ENCODE measurements at places on chromosomes 16 and 17. TPM values are rescaled to one million over a fixed set of nuclear protein-coding genes. Genes with fewer than 3 reads are reported as not detected.

The ARHGDIG gene
- not detected for total RNA-seq

The RABEP2 gene
- total RNA-seq, result 80.7 TPM

The VASN gene
- total RNA-seq, result 35.6 TPM

The TNFSF12 gene
- total RNA-seq, result 9.9 TPM

The GALR2 gene
- total RNA-seq, result not detected

The C17orf113 gene
- 1.7 TPM for total RNA-seq

The CACNG3 gene
- not detected for total RNA-seq

The ADAT1 gene
- total RNA-seq, result 46.1 TPM

The CACNG1 gene
- total RNA-seq, result not detected

- no peak for DNase-seq
These were observed 63.4 kb downstream of the KLHDC4 start for GRCh38 chr16:87702325-87702811.

GRCh38 chr16:69922200-69922599, 28.9 kb upstream of the CLEC18A start:
- no peak for DNase-seq

GRCh38 chr16:21101631-21102420, 48.8 kb downstream of the DNAH3 start:
- peak; percentile 63 for DNase-seq

DNA sequence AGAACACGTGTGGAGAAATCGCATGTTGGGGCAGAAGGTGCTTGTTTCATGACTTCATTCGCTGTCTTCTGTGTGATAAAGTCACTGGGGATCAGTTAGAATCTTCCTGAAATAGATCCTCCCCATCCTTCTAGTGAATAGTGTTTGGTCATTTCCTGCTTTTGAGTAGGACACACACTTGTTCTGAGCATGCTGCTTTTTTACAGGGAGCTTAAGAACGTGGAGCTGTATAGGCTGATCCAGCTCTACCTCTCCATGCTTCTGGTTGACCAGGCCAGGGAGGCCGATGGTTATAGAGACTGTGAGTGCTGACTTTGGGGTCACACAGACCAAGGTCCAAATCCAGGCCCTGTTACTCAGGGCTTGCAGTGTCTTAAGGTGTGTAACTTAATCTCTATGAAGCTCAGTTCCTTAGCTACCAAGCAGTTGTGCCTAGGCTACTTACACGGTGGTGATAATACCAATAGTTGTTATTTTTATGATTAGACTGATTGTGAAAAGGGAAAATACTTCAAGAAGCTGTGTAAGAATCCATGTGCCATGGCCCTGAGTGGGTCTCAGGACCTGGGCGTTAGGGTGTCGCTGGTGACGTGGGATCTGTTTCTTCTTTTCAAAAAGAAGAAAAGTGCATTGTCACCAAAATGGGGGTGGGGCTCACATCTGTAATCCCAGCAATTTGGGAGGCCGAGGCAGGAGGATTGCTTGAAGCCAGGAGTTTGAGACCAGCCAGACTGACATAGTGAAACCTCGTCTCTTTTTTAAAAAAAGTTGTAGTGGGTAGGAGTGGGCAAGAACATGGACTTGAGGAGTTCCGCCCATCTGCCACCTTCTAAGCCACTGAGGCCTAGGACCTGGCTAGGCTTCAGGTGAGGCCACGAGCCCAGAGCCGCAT, 64.1 kb upstream of the LGALS9 start:
- no peak for DNase-seq

GRCh38 chr16:72021043-72021442, 12.5 kb downstream of the DHODH start:
- DNase-seq, result no peak

GRCh38 chr16:78494674-78495073, 395.2 kb downstream of the WWOX start:
- no peak for DNase-seq

DNA sequence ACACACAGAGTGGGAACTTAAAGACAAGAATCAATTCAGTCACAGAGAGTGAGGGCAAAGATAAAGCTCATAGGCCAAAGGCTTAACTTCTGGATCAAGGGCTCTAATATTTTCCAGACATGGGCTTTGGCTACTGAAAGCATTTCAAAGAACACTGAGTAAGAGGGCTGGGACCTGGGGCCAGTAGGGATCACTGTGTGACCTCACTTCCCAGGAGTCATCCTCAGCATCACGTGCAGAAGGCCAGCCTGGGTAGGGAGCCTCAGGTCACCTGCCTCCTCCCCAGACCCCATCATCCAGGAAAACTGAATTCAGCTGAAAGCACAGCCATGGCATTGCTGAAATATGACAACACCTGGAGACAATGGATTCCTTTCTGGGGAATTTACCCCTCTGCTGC, 163.5 kb downstream of the RAB11FIP4 start:
- no peak for DNase-seq

GRCh38 chr17:72797142-72797541, 295.3 kb downstream of the SLC39A11 start:
- DNase-seq, result no peak

GRCh38 chr17:77147357-77147801, 6.6 kb downstream of the SEC14L1 start:
- DNase-seq, result no peak

DNA sequence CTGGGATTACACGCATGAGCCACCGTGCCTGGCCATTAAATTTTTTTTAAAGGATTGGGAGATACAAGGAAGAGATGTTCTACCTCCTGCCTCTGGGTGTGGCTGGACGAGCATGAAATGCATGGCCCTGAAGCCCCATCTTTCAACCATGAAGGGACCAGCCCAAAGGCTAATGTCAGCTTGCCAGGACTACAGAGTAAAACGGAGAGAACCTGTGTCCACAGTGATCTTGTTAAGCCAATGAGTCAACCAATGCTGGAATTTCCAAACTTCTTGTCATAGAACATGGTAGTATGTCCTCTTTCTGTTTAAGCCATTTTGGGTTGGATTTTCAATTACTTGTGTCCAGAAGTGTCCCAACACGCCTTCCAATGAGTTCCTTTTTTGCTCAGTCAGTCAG, 71.3 kb downstream of the RTN4RL1 start:
- no peak for DNase-seq

GRCh38 chr16:67407788-67408452, 8.4 kb downstream of the ZDHHC1 start:
- DNase-seq, result no peak

GRCh38 chr16:278863-279366, 1.5 kb upstream of the ARHGDIG start:
- DNase-seq, result no peak

DNA sequence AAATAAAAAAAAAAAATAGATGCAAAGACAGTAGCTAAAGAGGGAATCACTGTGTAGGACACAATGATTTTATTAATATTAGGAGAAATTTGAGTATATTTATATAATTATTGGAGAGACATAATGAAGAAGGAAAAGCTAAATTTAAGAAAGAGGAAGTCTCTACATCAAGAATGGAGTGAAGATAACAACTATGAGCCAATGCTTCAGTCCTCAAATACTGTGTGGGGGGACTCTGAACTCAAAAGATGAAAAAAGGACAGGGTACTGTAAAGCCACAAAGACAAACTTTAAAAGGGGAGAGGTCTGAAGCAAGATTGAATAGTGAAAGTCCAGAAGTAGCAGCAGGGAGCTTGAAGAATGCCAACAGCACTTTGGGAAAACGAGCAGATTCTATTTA, 44.7 kb downstream of the SKAP1 start:
- no peak for DNase-seq

- DNase-seq, result no peak
These were observed 8.5 kb upstream of the COG1 start for GRCh38 chr17:73184136-73184993.

GRCh38 chr17:63274146-63274545, 172.0 kb downstream of the CYB561 start:
- DNase-seq, result no peak

DNA sequence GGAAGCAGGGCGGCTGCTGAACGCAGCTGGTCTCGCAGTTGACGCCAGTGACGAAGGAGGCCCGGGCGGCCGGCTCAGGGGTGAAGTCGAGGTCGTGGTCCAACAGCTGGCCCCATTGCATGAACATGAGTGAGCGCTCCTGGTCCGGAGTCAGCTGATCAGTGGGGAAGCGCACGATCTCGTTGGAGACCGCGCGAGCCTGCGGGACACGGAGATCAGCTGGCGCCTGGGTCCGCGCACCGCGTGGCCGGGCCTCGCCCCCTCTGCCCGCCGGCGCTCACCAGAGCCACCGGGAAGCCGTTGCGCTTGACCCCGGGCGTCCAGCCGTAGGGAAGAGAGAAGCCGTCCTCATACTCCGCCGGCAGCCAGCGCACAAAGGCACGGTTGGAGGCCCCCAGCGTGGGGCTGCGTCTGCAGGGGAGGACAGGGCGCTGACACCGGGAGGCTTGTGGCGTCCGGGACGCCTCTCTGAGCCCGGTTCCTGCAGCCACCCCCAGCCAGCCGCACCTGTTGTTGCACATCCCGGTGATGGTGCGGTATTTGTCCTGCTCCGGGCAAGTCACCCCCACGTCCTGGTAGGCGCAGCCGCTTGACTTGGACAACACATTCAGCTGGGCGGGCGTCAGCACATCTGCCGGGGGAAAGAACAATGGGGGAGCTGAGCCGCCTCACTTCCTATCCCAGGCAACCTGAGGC, 1.6 kb downstream of the MPO start:
- DNase-seq, result no peak

DNA sequence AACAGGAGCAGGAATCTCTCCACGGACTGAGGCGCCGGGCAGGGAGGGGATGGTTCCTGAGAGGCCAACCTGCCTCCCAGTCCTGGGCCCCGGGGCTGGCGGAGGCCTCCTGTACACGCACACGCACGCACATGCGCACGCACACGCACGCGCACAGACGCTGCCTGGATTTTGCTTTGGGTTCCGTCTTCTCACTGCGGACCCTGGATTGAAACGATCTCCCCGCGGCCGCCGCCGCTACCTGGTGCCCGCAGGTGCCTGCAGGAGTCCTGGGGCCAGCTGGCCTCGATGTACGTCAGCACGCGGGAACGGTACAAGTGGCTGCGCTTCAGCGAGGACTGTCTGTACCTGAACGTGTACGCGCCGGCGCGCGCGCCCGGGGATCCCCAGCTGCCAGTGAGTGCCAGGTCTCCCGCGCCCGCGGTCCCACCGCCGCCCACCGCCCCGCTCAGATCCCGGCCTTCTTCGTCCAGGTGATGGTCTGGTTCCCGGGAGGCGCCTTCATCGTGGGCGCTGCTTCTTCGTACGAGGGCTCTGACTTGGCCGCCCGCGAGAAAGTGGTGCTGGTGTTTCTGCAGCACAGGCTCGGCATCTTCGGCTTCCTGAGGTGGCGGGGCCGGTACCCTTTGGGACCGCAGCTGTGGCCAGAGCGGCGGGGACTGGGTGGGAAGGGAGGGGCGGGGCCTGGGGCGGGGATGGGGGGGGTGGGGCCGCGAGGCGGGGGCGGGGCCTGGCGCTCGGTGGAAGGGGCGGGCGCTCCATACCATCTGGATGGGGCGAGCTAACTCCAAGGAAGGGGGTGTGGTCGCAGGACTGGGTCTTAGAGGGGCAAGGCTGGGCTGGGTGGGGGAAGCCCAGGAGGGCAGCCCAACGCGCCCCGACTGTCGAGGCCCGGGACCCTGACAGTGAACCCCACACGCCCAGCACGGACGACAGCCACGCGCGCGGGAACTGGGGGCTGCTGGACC, 12.3 kb downstream of the CES4A start:
- DNase-seq, result peak; percentile 92

DNA sequence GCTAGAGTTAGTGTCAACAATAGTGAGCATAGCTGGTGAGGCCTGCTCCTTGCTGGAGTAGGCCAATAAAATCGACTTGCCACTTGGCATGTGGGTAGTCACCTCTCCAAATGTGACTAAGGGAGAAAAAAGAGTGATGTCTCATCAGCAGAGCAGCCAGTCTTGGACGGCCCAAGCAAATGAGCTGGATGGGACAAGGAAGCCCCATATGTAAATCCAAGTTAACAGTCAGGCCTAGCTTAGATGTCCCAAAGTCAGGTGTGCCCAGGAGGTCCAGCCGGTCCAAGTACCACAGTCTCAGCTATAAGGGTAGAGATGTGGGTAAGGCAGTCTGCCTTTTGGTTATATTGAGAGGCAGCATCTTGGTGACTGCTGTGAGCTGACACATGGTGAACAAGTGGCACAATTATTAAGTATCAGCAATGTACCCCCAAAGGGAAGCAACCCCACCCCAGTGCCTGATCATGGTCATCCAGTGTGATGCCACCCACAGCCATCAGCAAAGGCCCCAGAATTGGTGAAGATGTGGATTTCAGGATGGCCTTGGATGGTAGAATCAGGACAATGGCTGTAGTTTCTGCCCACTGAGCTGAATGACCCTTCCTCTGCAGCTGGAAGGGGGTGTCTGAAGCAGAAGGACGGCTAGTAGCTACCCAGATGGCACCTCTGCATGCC, 83.4 kb downstream of the TNFRSF13B start:
- DNase-seq, result no peak

DNA sequence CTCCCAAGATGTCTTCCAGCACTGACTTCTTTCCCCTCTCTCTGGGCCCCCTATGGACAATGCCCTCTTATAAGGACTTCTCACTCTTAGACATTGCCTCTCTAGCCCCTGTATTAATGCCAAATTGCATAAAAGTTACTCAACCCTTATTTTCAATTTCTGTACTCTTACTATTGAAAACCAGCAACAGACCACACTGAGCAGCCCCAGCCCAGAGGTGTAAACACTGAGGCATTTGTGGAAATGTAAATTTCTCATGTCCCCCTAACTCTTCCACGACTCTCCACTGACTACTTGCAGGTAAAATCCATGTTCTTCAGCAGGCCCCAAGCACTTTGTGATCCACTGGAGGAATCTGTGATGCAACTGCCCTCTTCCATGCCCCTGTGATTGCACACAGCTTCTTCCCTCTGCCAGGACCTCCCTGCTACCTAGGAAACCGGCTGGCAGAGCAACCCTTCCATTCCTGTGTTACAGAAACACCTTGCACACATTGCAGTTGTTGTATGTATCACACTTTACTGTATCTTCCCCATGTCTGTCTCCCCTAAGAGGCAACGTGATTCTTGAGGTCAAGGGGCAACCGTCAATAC, 4.4 kb downstream of the N4BP1 start:
- DNase-seq, result peak; percentile 85

DNA sequence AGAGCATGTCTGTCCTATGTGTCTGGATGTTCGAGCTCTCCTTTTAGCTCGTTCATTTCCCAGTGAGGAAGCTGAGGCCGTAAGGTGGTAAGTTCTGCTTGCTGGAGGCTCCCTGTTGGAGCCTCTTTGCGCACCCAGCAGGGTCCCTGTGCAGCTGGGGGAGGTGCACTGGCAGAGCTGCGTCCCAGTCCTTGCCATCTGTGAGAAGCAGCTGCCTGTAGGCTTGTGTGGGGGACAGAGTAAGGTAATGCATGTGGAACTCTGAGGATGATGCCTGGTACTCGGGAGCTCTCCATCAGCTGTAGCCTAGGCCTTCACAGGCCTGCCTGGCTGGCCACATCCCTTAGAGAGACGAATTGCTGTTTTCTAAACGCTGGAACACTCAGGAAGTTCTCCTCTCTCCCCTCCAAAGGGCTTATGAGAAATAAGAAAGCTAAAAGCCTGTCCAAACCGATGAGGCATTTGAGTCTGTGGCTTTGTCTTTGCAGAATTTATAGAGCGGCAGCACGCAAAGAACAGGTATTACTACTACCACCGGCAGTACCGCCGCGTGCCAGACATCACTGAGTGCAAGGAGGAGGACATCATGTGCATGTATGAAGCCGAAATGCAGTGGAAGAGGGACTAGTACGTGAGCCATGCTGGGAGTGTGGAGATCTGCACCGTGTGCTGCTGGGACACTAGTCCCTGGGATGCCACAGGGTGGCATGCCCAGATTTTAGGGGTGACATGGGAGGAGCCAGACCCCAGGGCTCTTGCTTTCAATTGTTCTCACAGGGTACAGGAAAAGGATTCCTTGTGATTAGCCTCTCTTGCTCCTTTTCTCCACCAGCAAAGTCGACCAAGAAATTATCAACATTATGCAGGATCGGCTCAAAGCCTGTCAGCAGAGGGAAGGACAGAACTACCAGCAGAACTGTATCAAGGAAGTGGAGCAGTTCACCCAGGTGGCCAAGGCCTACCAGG, 1.6 kb downstream of the NDUFB10 start:
- no peak for DNase-seq

Data from lower leg skin (tissue), 4 donors.